Hepatocyte (in vitro differentiated cells): ENCODE measurements at places on chromosomes 2 and 18.
A peak's percentile ranks its signal among the peaks of the same experiment; 100 is the strongest.

- H3K36me3 ChIP-seq: no peaks in the 10 kb centered on the region
- no peaks in the 10 kb centered on the region for H3K4me1 ChIP-seq
- H3K27me3 ChIP-seq: no peaks in the 10 kb centered on the region
- H3K4me3 ChIP-seq: no peak overlapping the region
- peak; percentile 8 for DNase-seq
Measured at GRCh38 chr2:142495141-142495540, 364.3 kb upstream of the LRP1B start.

GRCh38 chr2:67572721-67573435 is 175.7 kb downstream of the ETAA1 start:
- DNase-seq: no peak
- no peaks in the 10 kb centered on the region for H3K4me1 ChIP-seq
- H3K27ac ChIP-seq: peak overlapping the region; percentile 3

GRCh38 chr2:80363791-80364349 is 59.3 kb upstream of the LRRTM1 start:
- no peak overlapping the region for H3K4me3 ChIP-seq
- no peak for DNase-seq
- H3K36me3 ChIP-seq: no peaks in the 10 kb centered on the region
- H3K27ac ChIP-seq: no peak overlapping the region
- H3K4me1 ChIP-seq: no peaks in the 10 kb centered on the region

- no peaks in the 10 kb centered on the region for H3K27me3 ChIP-seq
- no peak overlapping the region for H3K27ac ChIP-seq
- no peak for DNase-seq
- no peaks in the 10 kb centered on the region for H3K4me1 ChIP-seq
- H3K36me3 ChIP-seq: no peaks in the 10 kb centered on the region
Measured at GRCh38 chr2:57372237-57372984, 674.2 kb upstream of the VRK2 start.

GRCh38 chr2:31675485-31675901 is 94.8 kb upstream of the SRD5A2 start:
- H3K27ac ChIP-seq: no peak overlapping the region
- no peaks in the 10 kb centered on the region for H3K36me3 ChIP-seq
- no peaks in the 10 kb centered on the region for H3K27me3 ChIP-seq
- no peaks in the 10 kb centered on the region for H3K4me1 ChIP-seq
- no peak for DNase-seq

- H3K4me1 ChIP-seq: peaks cover 8% of the 10 kb centered on the region
- H3K27ac ChIP-seq: peak overlapping the region; percentile 85
- DNase-seq: peak; percentile 35
- H3K36me3 ChIP-seq: no peaks in the 10 kb centered on the region
Measured at GRCh38 chr2:101230541-101231001, 22.1 kb upstream of the CNOT11 start.

- no peak overlapping the region for H3K27ac ChIP-seq
- no peaks in the 10 kb centered on the region for H3K27me3 ChIP-seq
- H3K4me3 ChIP-seq: no peak overlapping the region
- no peaks in the 10 kb centered on the region for H3K4me1 ChIP-seq
- no peaks in the 10 kb centered on the region for H3K36me3 ChIP-seq
Measured at GRCh38 chr18:3511980-3512379, 62.0 kb downstream of the TGIF1 start.

DNA sequence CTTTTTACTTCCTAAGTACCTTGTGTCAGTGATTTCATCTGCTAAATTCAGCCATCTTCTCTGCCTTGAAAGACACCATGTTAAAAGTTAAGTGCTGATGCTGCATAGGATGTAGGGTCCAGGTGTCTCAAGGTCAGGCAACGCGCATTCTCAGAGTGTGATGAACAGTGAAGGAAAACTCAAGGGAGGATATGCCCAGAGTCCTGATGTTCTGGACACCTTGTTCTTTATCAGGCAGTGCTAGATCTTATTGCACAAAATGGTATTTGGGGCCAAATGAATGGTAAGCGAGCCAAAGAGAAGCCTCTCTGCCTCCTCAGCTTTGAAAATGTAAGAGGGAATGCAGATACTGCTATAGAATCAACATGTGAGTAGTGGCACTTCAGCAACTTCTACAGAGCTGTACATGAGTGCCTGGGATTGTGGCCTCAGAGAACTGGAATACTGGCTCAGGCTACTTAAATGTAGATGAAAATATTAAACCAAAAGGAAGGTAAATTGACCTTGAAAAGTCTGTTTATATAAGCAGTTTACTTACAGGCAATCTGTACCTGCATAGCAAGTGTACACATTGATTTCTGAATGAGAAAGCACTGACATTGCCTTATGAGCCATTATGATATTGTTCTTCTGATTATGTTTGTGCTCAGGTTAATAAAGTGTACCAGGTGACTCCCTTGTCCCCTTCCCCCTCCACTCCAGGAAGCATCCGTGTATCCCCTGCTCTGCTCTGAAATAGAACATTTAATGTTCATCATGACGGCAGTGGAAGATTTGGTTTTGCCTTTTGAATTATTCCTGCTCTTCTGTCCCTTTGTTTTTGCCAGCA is 86.7 kb upstream of the RANBP2 start:
- peak overlapping the region; percentile 74 for H3K27ac ChIP-seq
- H3K4me1 ChIP-seq: peaks cover 55% of the 10 kb centered on the region
- H3K36me3 ChIP-seq: no peaks in the 10 kb centered on the region
- no peaks in the 10 kb centered on the region for H3K27me3 ChIP-seq
- H3K4me3 ChIP-seq: no peak overlapping the region

GRCh38 chr2:45895241-45895861 is 243.9 kb downstream of the PRKCE start:
- H3K36me3 ChIP-seq: no peaks in the 10 kb centered on the region
- H3K27ac ChIP-seq: no peak overlapping the region
- DNase-seq: no peak
- H3K27me3 ChIP-seq: no peaks in the 10 kb centered on the region
